Stimulated activated CD4-positive, alpha-beta T cell treated with anti-CD3 and anti-CD28 coated beads, Interleukin-2, amount 100 ng/mL, for 4 hours (primary cell): ENCODE measurements at places on chromosomes 4 and X.

DNA sequence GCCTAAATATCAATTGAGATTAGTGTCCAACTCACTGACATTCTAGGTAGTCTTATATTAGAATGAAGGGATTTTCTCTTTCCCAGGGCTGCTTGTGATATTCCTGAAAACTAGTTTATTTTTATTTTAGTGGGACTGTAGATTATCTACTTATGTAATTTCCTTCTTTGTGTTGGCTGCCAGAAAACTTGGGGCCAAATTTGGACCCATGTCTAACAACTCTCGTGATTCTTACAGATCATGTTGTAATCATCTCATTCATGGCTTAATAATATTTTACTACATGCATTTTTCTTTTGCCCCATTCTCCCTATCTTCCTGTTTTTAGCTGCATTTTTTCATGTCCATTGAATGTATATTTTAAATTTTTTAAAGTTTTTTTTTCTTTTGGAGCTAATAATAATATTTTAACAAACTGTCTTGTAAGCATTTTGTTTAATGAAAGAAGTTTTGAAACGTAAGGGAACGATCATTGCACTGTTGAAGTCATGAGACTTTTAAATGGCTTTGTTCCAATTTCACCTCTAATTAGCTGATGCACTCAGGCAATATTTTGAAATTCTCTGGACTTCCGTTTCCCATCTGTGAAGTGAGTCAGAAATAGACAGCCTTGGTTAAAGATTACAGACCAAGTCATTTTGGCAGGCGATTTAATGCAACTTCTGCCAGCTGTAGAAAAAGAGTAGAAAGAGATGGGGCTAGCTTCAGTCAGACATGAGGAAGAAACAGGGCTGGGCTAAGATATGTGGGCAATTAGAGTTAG, 14.3 kb upstream of the TDO2 start:
- no peak for DNase-seq

DNA sequence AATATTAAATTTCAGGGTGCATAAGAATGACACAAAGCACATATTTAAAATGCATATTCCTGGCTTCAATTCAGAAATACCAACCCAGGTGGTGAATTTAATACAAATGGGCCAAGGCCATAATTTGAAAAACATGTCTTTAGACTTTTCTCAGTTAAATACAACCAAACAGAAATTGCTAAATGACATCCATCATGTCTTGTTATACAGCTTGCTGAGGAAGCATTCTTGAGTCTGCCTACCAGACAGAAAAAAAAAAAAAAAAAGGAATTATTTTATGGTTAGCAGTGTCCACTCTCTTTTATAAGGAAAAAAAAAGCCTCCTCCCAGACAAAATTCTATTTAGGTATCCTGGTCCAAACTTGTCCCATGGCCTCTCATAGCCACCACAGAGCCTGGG, 119.1 kb downstream of the PAPSS1 start:
- no peak for DNase-seq

GRCh38 chr4:72312032-72312650, 256.9 kb downstream of the ADAMTS3 start:
- DNase-seq, result no peak

- no peak for DNase-seq
These were observed 4.6 kb downstream of the ZNF185 start for GRCh38 chrX:152902502-152902820.

DNA sequence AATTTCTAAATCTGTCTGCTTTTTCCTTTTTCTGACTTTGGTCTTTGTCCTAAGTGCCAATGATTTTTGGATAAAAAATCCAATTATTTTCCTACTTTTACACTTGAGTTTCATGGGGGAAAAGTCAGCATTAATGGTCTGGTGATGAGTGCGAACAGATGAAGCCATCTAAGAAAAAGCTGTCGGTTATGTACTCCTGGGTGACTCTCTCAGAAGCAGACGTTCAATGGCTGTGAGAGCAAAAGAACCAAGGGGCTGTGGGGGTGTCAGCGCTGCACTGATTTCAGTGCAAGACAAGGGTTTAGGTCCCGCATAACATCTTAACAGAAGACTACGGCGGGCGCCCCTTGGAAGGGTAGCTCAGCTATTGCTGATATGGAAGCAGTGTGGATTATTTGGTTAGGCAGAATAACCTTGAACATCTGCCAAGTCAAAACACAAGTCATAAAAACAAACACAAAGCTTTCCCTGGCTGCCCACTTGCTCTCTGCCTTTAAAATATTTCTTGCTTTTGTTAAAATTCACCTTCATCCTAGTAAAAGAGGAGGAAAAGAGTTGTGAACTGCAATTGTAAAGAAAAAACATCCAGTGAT, 240.5 kb downstream of the MAML3 start:
- DNase-seq, result no peak

DNA sequence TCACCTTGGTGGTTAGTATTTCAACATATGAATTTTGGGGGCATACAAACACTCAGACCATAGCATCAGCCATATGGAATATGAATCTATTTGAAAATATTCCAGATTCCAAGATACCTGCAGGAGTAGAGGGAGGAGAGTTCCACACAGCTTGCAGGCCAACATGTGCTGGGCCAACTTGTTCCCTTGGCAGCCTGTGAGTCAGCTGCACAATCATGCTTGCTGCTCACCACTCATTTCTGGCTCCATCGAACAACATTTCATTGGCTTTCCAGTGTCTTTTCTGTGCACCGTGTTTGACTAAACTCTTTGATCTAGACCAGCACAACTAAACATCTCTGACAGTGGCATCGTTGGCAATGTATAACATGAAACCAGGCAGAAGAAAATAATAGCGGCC, 282.5 kb upstream of the RASGEF1B start:
- no peak for DNase-seq

GRCh38 chr4:14337892-14338584, 664.2 kb upstream of the CPEB2 start:
- no peak for DNase-seq

DNA sequence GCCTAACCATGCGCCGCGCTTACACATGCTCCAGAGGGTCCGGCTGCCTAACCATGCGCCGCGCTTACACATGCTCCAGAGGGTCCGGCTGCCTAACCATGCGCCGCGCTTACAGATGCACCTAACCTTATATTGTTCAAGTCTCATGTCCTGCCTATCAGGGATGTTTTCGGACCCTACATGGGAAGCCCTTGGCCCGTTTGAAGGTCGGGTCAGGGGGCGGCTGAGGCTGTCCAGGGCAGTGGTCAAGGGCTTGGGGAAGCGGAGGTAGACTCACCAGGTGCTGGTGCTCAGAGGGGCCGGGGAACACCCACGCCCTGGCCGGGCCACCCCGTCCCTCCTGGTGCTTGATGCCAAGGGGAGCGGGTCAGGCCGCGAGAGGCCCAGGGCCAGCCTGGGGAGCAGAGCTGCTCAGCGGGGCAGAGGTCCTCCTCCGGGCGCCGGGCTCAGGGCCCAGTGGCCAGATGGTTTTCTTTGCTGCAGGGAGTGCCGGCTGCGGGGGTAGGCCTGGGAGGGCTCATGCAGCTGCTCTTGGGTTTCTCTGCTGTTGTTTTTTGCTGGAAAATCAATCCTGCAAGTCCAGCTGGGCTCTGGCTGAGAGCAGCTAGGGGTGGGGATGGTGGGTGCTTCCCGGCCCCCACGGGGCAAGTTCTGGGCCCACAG, 35.4 kb upstream of the SPON2 start:
- DNase-seq, result no peak

- no peak for DNase-seq
These were observed 124.0 kb upstream of the PJA1 start for GRCh38 chrX:69289046-69289792.

DNA sequence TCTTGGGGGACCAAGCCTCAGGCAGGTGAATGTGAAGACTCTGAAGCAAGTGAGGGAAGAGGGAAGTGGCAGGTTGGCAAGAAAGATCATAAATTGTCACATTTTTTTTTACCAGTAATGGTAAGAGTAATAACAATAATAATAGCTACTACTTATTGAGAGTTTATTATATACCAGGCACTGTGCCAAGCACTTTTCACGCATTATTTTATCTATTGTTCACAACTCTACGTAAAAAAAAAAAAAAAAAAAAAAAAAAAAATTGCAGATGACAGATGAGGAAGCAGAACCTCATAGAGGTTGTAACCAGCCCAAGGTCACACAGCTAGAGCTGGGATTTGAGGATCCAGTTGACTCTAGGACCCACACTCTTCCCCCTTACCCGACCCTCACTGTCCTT, 40.9 kb downstream of the TSC22D3 start:
- no peak for DNase-seq

GRCh38 chr4:181509073-181509472, 734.1 kb upstream of the TENM3 start:
- DNase-seq, result no peak

- no peak for DNase-seq
These were observed 44.2 kb downstream of the TBC1D14 start for GRCh38 chr4:6953751-6954380.

- no peak for DNase-seq
These were observed 293.2 kb downstream of the FBXO8 start for GRCh38 chr4:173990126-173990868.

DNA sequence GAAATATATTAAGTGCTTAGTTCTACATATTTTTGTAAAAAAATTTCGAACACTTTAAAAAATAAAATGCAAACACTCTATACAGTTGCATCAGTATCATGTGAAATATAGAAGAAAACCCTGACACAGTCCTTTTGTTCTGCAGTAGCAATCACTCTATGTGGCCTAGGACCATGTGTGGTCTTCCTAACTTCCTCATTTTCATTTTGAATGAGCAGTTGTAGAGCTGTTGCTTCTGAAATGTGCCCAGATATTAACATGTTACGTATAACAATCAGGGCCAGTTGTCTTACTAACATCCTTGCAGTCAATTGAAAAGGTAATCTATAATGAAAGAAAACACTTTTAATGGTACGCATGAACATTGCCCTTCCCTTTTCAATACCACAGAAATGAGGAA, 107.9 kb downstream of the ZNF827 start:
- DNase-seq, result no peak

- DNase-seq, result no peak
These were observed 92.7 kb upstream of the ARX start for GRCh38 chrX:25108481-25108880.

GRCh38 chr4:87560802-87561201, 31.6 kb upstream of the SPARCL1 start:
- DNase-seq, result no peak

DNA sequence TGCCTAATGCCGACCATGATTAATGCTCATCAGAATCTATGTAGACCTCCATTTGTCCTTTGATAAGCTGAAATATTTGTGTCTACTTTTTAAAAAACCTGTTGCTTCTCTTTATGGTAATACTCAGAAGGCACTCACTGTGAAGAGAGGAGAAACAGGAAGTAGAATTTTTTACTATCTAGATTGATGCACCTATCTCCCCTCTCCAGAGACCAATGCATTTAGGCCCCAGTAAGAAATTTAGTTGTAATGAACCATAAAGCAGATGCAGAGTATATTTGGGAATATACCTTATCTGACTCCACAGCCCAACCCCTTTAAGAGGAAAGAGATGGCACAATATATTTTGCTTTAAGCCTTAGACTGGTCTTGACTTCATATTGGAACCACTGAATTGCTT, 11.1 kb downstream of the TBL1X start:
- no peak for DNase-seq
